ENCODE measurements at places on chromosomes 3 and 15.

- DNase-seq = no peak
These were observed 71.4 kb upstream of the PSMD6 start for GRCh38 chr3:64094713-64095079.

DNA sequence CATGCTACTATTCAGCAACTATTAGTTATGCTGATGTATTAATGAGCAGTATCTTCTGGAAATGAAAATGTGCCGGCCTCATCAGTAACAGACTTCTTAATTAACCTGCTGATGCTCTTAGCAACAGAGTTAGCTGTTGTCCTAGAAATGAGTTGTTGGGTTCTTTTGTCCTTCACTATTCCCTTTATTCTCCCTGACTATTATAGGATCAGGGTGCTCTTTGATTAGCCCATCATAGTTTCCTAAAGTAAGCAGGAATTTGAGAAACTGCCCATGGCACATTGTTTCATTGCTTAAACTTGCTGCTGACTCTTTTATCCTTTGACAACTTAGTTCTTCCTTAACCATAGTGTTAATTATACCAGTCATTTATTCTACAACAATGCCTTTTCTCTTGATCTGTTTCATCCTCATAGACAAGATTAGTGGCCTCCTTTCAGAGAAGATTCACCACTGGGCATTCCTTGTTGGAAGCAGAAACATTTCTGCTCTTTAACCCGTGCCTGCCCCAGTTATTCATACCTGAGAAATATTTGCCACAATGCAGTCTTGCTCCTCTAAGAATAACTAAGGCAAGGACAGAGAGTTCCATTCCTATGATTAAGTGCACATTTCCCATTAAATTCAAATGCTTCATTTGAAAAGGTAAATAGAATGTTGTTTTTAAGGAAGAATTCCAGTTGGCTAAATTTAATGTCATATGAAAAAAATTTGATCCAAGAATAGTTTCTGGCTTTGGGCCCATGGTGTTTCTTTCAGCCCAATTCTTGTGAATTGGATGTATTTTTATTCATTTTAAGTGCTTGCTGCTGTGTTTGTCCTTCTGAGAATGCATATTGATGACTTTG lies 573.3 kb upstream of the TBL1XR1 start:
- DNase-seq = no peak

DNA sequence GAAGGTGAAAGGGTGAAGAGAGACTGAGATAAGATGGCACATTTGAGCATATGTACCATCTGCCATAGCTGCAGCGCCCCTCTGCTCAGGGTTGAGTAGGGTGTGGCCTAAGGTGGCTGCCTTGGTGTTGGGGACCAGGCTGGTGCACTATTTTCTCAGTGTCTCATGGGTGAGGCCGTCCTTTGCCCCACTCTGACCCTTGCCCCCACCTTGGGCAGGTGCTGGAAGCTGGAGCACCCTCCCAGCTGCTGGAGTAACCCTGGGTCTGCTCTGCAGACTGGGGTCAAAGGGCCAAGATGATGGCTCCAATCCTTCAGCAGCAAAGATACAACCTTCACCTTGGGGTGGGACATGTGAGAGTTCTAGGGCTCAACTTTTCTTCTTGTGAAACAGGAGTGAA lies 69.2 kb downstream of the DAPK2 start:
- peak; percentile 42 for DNase-seq

DNA sequence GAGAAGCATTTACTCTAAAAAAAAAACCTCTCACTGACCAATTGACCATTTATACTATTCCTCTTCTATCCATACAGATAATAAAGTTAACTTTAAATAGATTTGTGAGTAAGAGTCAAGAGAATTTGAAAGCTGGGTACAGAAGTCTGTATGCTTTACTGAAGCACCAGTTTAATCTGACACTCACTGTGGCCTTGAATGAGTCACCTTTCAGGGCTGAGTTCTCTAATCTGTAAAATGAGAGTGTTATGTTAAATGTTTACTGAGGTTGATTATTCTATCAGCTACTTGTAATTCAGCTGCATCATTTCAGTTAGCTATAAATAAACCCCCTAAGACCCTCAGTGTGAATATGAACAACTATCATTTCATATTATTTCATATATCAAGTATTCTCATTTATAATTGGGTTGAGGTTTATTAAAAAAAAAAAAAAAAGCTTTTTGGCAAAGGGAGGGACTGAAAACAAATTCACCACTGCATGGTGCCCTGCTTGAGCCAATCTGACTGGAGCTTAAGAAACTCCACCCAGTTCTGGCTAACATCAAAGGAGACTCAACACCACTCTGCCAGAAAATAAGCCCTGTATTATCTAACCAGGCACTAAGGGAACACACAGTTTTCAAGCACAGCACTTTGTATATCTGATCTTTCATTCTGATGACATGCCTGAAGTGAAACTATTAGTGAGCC lies 2.8 kb downstream of the MAP4 start:
- DNase-seq = no peak

DNA sequence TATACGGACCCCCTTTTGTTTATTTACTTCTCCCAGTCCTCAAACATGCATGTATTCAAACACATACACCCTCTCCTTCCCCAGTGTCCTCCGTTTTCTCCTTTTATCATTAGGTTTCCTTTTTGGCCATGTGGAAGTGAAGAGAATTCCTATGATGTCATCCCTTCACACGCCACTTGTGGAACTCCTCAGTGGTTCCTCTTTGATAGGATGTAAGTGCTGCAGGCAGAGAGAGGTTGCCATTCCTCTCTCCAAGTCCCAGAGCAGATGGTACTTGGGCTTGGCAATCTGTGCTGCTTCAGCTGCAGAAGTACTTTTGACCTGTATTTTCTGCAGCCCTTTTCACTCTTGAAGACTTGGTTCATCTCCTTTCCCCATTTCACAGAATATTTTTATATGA lies 32.9 kb upstream of the CRTC3 start:
- DNase-seq = no peak

- no peak for DNase-seq
These were observed 203.3 kb upstream of the GRM7 start for GRCh38 chr3:6657591-6657990.

DNA sequence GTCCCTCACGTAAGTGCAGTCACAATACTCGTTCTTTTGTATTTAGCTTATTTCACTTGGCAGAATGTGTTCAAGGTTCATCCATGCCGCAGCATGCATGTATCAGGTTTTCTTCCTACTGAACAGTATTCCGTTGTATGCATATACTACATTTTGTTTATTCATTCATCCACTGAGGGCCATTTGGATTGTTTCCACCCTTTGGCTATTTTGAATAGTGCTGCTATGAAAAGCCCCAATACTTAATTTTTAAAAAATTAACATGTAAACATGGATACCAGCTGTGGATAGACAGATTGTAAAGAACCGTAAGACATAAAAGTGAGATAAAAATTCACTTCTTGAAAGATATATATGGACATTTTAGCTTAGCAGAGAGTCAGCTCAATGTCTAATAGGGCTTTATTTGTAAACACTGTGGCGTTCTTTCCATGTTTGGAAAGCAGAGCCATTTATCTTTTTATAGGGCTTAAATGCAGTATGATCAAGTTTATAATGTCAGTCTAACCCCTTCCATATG lies 115.9 kb downstream of the VPS8 start:
- no peak for DNase-seq

DNA sequence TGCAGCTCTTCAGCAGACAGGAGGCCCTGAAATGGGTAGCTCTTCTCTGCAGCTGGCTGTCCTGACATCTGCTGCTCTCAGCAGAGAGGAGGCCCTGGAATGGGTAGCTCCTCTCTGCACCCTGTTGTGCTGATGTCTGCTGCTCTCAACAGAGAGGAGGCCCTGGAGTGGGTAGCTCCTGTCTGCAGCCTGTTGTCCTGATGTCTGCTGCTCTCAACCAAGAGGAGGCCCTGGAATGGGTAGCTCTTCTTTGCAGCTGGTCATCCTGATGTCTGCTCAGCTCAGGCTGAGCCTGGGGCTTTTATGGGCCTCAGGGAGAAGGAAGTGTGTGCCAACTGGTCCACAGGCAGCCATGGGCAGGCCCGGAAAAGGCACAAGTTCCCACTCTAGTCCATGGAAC lies 66.6 kb downstream of the PIK3CB start:
- no peak for DNase-seq

- no peak for DNase-seq
These were observed 21.8 kb downstream of the C3orf18 start for GRCh38 chr3:50545781-50546180.

DNA sequence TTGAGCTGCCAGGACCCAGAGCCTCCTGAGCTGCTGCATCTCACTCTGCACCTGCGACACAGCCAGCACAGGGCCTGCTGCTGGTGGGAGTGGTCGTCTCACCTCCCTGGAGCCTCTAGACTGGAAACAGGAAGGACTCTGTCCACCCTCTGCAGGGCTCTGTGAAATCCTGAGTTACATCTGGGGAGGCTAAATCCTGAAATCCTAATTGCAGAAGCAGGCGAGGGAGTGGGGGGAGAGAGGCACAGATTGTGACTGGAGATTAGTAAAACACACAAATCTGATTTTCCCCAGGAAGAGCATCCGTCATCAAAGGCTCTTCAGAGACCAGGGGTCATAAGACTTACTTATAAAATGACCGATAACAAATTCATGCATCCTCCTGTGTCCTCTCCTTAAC lies 31.6 kb upstream of the GABRG3 start:
- no peak for DNase-seq

GRCh38 chr3:159232966-159233365 lies 431.1 kb downstream of the MFSD1 start:
- no peak for DNase-seq

DNA sequence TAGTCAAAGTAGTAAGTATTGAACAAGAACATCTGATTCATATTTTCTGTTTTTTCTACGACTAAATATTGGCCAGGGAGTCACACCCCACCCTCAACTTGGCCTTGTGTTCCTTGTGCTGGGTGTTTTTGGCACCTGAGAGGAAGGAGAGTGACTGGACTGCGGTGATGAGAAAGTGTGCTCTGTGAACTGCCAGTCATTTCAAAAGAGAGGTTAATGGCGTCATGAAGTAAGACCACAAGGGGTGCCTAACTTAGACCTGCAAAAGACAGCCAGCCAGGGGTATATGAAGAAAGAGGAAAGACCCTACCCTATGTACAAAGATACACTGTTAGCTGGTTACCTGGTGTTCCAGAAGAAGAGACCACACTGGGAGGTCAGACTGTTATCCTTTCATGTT lies 58.4 kb upstream of the COL8A1 start:
- no peak for DNase-seq

- no peak for DNase-seq
These were observed 289 bp downstream of the PCSK6 start for GRCh38 chr15:101489237-101489598.

GRCh38 chr15:65827065-65827464 lies 35.0 kb upstream of the DENND4A start:
- DNase-seq = no peak

DNA sequence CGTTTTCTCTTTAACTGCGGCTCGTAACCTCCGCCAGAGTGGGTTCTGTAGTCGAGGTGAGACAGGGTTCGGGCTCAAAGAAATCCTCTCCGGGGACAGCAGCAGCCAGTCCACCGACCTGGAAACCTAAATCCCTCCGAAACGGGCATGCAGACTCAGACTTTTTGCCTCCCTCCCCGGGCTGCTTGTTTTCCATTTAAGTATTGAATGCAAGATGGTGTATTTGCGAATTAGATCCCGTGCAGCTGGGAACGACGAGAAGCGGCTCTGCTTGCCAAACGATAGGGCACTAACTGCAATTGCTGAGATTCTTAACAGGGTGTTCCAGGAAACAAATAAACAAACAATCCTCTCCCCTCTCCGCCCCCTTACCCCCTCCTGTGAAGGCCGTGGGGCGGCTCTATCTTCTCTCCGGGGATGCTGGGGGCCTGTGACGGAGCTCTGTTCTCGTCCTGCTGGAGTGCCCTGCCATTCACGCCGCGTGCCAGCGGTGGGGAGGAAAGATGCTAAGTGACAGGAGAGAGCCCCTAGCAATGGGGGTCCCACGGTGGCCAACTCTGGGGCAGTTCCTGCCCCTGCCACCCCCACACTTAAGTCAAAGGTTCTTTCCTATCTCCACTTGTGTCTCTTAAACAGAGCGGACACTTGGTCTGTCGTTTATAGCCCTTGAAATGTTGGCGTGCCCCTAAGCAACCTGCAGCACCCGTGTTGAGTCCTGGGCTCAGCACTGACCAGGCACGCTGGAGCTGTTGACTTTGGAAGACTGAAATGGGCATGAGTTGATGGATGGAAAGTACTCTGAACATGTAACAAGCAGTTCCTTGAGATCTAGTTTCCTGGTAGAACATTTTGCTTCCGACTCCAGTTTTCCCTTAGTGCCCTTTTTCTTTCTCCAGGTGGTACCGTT lies 1.3 kb upstream of the ETV5 start:
- no peak for DNase-seq

DNA sequence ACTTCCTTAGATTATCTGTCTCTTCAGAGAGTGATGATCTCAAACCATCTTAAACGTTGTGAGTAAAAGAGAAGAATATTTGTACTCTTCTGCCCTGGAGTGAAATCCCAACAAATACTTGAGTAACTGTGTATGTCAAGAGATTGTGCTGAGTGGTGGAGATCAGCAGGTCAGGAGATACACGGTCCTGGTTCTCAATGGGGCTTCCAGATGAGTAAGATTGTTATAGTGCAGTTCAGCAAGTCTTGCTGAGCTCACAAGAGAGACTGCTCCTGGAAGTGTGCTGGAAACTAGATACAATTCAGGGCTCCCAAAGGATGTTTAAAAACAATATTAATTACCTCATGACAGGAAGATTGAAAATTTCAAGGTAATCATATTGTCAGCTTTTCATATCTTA lies 184.3 kb downstream of the AKAP13 start:
- no peak for DNase-seq

DNA sequence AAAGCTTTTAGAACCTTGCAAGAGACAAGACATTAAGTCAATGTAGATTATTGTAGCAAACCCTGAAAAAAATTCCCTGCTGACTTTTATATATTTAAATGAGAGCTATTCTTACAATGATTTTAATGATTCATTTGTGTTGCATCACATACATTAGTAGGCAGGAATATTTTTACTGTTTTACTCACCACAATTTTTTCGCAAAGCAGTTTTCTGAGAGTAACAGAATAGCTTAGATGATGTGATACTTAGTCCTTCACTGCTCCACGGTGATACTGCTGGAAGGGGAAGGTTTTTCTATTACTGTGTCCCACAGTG lies 43.9 kb upstream of the CLRN1 start:
- DNase-seq = no peak

GRCh38 chr3:16179771-16180736 lies 5.6 kb downstream of the GALNT15 start:
- no peak for DNase-seq

- no peak for DNase-seq
These were observed 181.2 kb upstream of the IL12A start for GRCh38 chr3:159807137-159808040.

DNA sequence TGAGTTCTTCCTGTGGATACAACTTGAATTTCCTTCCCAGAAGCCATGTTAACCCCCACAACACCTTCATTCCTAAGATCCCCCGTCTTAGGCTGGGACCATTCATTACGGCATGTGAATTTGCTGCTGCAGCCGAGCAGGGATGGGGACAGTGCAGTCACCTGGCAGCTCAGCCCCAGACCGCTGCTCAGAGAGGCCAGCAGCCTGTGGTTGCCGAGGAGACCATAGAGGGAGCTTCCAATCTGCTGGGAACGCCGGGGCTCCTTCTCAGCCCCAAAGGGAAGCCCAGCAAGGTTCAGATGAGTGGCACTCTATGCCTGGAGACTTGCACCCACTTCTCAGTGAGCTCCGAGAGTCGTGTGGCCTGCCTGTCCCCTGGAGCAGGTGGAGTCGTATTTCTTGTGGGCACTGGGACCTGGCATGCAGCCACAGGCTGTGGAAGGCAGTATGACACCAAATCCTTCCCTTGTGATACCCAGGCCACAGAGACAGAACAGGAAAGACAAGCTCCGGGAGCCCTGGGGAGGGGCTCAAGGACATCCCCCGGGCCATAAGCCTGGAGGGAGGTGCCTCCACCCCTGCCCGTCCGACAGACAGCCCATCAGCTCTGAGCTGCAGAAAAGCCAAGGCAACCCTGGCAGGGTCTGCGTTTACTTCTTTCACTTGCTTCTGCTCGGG lies 167.3 kb downstream of the FAM43A start:
- DNase-seq = no peak

Measured in activated CD8-positive, alpha-beta memory T cell treated with anti-CD3 and anti-CD28 coated beads, Interleukin-2, amount 50 U/mL, for 48 hours (primary cell).